ENCODE measurements at places on chromosomes 16 and 17.

GRCh38 chr17:37069087-37069486, 120.3 kb downstream of the AATF start:
- no peak for DNase-seq

DNA sequence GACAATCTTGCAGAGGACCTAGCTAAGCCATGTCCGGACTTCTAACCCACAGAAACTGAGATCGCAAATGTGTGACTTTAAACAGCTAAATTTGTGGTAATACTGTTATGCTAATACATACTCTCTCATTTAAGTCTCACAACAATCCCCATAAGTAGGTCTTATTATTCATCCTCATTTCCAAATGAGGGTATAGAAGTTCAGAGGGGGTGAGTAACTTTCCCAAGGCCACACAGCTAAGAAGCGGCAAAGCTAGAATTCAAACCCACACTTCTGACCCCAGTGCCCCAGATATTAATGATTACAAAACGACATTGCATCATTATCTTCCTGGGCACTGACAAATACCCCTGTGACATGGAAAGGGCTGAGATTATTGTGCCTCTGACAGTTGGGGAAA, 81.4 kb downstream of the CNGB1 start:
- DNase-seq: no peak

DNA sequence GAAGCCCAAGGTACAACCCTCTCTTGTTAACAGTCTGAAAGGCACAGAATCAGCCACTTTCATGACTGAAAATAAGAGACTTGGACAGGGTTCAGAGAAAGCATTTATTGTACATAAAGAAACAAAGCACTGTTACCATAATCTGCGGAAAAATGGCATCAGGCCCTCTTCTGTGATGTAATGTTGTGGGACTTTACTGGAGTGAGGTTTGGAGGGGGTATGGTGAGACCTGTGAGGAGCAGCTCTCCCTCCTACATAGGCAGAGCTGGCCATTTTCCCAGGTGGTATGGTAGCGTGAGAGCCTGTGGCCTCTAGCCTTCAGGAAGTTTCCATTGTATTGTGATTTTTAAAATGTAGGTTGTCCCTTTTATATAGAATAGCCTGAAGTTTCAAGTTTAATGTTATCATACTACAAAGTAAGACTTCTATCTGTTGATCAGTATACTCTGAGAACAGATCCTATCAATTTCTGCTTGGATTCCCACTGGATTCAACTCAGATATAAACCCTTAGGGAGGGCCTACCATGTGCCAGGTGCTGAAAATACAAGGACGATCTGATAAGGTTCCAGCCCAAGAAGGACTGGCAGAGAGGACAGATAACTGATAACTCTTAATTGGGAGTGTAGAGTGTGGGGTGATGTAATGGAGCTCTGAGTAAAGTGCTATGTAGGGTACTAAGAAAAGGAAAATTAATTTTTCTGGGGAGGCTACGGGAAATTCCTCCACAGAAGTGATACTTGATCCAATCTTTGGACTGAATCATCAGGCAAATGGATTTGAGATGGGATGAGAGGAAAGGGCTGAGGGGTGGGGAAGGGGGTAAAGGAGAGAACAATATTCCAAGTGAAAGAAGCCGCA, 4.1 kb upstream of the YPEL2 start:
- DNase-seq: no peak

DNA sequence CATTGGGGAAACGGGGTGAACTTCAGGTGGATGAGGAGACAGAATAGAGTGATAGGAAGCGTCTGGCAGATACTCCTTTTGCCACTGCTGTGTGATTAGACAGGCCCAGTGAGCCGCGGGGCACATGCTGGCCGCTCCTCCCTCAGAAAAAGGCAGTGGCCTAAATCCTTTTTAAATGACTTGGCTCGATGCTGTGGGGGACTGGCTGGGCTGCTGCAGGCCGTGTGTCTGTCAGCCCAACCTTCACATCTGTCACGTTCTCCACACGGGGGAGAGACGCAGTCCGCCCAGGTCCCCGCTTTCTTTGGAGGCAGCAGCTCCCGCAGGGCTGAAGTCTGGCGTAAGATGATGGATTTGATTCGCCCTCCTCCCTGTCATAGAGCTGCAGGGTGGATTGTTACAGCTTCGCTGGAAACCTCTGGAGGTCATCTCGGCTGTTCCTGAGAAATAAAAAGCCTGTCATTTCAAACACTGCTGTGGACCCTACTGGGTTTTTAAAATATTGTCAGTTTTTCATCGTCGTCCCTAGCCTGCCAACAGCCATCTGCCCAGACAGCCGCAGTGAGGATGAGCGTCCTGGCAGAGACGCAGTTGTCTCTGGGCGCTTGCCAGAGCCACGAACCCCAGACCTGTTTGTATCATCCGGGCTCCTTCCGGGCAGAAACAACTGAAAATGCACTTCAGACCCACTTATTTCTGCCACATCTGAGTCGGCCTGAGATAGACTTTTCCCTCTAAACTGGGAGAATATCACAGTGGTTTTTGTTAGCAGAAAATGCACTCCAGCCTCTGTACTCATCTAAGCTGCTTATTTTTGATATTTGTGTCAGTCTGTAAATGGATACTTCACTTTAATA, 7.0 kb upstream of the TMEM235 start:
- no peak for DNase-seq

Measured in cortex of kidney (tissue), 1 donor.